ENCODE measurements at places on chromosomes 11 and 22.

DNA sequence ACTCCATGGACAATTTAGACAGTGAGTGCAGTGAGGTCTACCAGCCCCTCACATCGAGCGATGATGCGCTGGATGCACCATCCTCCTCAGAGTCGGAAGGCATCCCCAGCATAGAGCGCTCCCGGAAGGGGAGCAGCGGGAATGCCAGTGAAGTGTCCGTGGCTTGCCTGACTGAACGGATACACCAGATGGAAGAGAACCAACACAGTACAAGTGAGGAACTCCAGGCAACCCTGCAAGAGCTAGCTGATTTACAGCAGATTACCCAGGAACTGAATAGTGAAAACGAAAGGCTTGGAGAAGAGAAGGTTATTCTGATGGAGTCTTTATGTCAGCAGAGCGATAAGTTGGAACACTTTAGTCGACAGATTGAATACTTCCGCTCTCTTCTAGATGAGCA is 51.4 kb downstream of the SPECC1L start:
- no peak for DNase-seq

DNA sequence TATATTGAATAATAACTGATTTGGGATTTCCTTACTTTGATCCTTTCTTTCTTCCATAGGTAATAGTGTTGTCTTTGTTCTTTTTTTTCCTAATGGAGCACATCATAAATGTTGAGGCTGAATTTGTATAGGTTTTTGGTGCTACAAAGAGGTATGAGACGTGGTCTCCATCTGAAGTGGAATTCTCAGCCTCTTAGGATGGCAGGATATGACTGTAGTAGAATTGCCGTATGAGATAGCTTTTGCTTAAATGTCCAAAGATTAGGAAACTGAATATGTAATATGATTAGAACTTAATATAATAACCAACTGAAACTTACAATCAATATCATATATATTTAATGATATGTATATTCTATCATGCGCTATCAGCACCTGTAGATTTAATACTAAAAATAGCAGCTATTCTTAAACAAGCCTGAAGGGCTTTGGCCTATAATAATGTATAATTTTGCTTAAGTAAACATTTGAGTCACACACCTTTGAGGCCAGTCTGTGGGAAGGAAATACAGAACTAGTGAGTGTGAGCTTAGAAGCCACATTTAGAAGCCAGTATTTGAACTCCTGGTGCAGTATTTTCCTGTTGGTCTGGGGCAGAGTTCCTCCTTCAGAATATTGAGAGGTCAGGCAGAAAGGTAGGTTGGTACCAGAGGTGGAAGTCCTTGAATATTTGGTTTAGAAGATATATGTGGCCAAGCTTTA is 62.6 kb downstream of the SWAP70 start:
- DNase-seq, result peak; percentile 34

DNA sequence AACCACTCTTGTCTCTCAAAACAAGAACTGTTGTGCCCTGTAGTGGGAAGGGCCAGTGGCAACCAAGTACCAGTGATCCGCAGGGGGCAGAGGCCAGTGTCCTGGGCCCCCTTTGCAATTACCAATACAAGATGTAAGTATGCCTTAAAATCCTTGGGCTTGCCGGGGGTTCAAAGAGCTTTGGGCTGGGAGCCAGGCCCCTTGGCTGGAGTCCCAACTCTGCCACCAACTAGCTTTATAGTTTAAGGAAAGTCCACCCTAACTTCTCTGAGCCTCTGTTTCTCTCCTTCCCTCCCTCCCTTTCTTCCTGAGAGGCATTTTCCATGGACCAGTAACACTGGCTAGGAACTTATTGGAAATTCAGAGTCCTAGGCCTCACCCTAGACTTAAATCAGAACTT is 15.5 kb downstream of the CLMP start:
- DNase-seq, result no peak

GRCh38 chr22:19873960-19874306 is 19.3 kb upstream of the GNB1L start:
- no peak for DNase-seq

DNA sequence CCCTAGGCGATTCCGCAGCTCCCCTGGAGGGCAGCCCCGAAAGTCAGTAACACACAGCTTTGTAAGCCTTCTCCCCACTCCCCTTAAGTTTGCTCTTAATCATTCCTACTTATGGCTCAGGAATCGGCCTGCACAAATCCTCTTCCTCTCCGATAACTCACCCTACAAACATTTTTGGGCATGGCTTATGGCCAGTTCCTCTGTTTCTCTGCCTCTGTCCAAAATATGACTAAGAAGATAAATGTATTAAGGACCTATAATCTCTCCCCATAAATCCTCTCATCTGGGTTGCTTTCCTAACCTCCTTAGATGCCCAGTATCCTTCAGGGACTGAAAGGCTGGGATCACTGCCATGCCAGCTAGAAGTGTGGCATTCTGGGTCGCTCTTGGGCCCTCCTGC is 41.0 kb downstream of the PAMR1 start:
- DNase-seq, result no peak

All from NCI-H774 (cell line).